Small intestine (tissue), 16 donors: ENCODE measurements at places on chromosomes 2 and 18. TPM values are rescaled to one million over a fixed set of nuclear protein-coding genes. Genes with fewer than 3 reads are reported as not detected.
A peak's percentile ranks its signal among the peaks of the same experiment; 100 is the strongest.

GRCh38 chr2:236171680-236172254, 3.6 kb upstream of the GBX2 start:
- peaks cover 22% of the 10 kb centered on the region for H3K4me1 ChIP-seq
- DNase-seq = no peak
- H3K27me3 ChIP-seq = peaks cover 33% of the 10 kb centered on the region

The LRRTM1 gene
- not detected for polyA plus RNA-seq

- no peak overlapping the region for H3K27ac ChIP-seq
- H3K36me3 ChIP-seq = no peaks in the 10 kb centered on the region
- no peaks in the 10 kb centered on the region for H3K4me1 ChIP-seq
- no peaks in the 10 kb centered on the region for H3K27me3 ChIP-seq
- H3K4me3 ChIP-seq = no peak overlapping the region
Observed at GRCh38 chr2:54808661-54809060, 85.2 kb downstream of the EML6 start.

DNA sequence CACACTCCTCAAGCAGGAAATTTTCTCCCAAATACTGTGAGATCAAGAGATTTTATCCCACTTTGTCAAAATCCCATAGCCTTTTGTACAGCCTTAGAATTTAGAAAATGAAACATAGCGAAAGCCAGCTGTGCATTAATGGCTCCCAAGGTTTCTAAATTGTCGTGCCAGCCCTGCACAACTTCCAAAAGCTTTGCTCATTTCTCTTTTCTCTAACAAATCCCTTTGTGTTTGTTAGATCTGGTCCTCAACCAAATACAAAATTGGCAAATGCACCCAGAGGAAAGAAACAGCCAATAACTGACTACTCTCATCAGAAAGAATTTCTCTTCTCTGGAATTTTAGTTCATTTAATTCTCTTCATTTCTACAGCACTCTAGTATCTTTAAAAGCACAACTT, 361.1 kb downstream of the INSIG2 start:
- no peak overlapping the region for H3K27ac ChIP-seq
- H3K4me1 ChIP-seq = no peaks in the 10 kb centered on the region
- no peak for DNase-seq
- H3K27me3 ChIP-seq = peaks cover 7% of the 10 kb centered on the region
- no peak overlapping the region for H3K4me3 ChIP-seq

DNA sequence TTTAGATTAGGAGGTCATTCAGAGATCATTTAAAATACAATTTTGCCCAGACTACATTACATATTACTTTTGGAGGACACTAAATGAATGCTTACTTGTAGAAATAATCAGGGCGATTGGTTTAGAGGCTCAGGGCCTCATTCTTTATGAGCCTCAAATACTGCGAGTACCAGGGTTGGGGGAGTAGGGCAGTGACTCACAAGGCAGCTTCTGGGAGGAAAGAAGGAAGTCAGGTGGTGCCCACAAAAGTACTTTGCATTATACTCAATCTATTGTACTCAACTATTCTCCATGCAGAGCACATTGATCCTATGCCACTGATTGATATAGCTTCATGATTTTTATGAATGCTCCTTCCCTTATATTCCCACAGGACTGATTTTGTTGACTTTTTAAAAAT, 166.9 kb downstream of the SOCS6 start:
- no peak for DNase-seq
- H3K27me3 ChIP-seq = no peaks in the 10 kb centered on the region
- no peak overlapping the region for H3K4me3 ChIP-seq
- H3K4me1 ChIP-seq = no peaks in the 10 kb centered on the region

- no peaks in the 10 kb centered on the region for H3K36me3 ChIP-seq
- no peaks in the 10 kb centered on the region for H3K4me1 ChIP-seq
- H3K27ac ChIP-seq = no peak overlapping the region
Observed at GRCh38 chr2:221145396-221145795, 426.7 kb downstream of the EPHA4 start.

GRCh38 chr2:14632133-14632936, at the start of gene LRATD1:
Gene LRATD1 (plus strand): TSS chr2:14632717. CDS start chr2:14633980, 1,263 bp downstream.
- peaks cover 43% of the 10 kb centered on the region for H3K4me1 ChIP-seq
- H3K27ac ChIP-seq = peak within 1 kb of the TSS; percentile 85
- H3K36me3 ChIP-seq = no peaks in the 10 kb centered on the region
- peak; percentile 97 for DNase-seq
- H3K27me3 ChIP-seq = no peaks in the 10 kb centered on the region

The SKA1 gene
- polyA plus RNA-seq = 7.9 TPM

The ASAP2 gene
- 10.8 TPM for polyA plus RNA-seq

DNA sequence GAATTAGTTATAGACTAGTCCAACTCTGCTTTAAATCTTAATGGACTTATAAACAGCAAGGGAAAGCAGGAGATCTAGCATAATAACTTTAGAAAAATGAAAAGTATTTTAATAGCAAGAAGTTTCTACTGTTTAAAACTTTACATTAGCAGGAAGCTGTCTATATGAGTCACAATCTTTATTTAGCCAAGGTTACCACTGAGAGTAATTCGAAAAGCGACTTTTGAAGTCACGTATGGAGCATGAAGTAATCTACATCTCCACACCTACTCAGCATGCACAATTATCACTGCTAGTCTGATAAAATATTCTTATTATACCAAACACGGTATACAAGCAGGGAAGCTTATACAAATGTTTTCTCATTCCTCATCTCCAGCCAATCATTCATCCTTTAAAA, 515.4 kb upstream of the SOX11 start:
- H3K4me3 ChIP-seq = no peak overlapping the region
- DNase-seq = no peak
- H3K27ac ChIP-seq = no peak overlapping the region
- H3K4me1 ChIP-seq = no peaks in the 10 kb centered on the region

The LYG2 gene
- polyA plus RNA-seq = 0.10 TPM

GRCh38 chr2:37205689-37206341, 9.5 kb downstream of the CEBPZOS start:
- H3K27me3 ChIP-seq = no peaks in the 10 kb centered on the region
- no peak for DNase-seq
- no peaks in the 10 kb centered on the region for H3K4me1 ChIP-seq

The PROKR1 gene
- 0.15 TPM for polyA plus RNA-seq

GRCh38 chr2:110140401-110140800, 24.8 kb upstream of the MALL start:
- no peak for DNase-seq
- no peak overlapping the region for H3K27ac ChIP-seq
- no peak overlapping the region for H3K4me3 ChIP-seq

- H3K36me3 ChIP-seq = peaks cover 9% of the 10 kb centered on the region
- no peaks in the 10 kb centered on the region for H3K4me1 ChIP-seq
- no peaks in the 10 kb centered on the region for H3K27me3 ChIP-seq
- no peak overlapping the region for H3K27ac ChIP-seq
- peak overlapping the region; percentile 6 for H3K4me3 ChIP-seq
- DNase-seq = no peak
Observed at GRCh38 chr2:74179063-74179865, 585 bp upstream of the MOB1A start.

The MATN3 gene
- polyA plus RNA-seq = not detected

DNA sequence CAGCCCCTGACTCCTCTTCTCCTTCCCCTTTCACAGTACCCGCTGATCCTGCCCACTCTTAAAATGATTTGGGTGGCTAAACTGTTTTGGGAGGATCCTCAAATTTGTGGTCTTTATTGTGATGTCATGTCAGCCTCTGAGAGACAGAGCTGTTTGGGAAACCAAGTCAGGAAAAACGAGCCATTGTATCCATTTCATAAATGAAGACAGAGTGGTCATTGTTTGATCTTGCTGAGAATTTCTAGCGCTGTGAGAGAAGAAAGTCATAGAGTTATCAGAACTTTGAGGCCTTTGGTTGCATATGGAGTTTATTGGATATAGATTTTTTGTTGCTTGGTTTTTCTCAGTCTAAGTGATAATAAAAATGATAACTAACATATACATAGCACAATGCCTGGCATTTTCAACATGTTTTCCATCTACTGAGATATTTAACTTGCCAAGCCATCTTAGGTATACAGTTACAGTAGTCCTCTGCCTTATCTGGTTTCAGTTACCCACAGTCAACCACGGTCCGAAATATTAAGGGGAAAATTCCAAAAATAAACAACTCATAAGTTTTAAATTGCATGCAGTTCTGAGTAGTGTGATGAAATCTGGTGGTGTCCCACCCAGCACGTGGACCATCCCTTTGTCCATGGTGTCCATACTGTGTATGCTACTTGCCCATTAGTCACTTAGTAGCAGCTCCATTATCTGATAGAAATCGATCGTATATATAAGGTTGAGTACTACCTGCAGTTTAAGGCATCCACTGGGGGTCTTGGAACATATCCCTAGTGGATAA, 105.0 kb upstream of the RASGRP3 start:
- no peak overlapping the region for H3K27ac ChIP-seq
- H3K27me3 ChIP-seq = no peaks in the 10 kb centered on the region
- H3K4me1 ChIP-seq = no peaks in the 10 kb centered on the region
- no peak for DNase-seq

GRCh38 chr2:180523621-180524340, 456.6 kb upstream of the UBE2E3 start:
- DNase-seq = no peak
- no peak overlapping the region for H3K27ac ChIP-seq
- peaks cover 3% of the 10 kb centered on the region for H3K4me1 ChIP-seq
- no peak overlapping the region for H3K4me3 ChIP-seq
- no peaks in the 10 kb centered on the region for H3K27me3 ChIP-seq

DNA sequence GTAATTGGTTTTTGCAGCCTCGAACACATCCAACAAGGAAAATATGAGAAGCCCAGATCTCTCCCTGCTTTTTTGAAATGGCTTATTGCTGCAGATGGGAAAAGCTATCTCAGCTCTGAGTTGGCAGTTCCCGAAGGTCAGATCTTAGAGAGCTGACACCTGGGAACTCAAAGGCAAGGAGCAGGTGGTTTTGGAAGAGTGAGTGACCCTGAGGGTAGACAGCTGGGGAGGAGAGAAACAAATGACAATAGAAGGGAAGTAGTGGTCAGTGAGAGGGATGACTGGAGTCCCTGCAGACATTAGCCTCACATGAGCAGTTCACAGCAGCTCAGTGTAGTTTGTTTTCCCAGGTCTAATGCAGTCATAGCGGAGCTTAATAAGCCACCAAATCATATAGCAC, 317.9 kb downstream of the STK39 start:
- no peaks in the 10 kb centered on the region for H3K4me1 ChIP-seq
- H3K27me3 ChIP-seq = no peaks in the 10 kb centered on the region
- DNase-seq = no peak
- H3K36me3 ChIP-seq = no peaks in the 10 kb centered on the region
- no peak overlapping the region for H3K27ac ChIP-seq
- no peak overlapping the region for H3K4me3 ChIP-seq

DNA sequence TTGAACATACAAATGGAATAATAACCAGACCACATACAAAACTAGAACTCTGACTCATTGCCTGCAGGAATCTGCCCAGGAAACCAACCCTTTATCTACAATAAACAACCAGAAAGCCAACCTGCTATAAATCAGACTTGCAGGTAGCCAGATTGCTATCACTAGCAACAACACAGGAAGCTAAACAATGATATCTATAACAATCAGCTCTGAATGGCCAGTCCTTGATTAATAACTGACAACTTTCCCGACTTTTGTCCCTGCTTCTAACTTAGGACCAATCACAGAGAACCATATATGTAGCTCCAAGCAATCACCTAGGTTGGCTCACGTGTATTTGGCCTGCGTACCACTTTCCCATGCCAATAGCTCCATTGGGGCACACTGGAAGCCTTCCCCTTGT, 470.8 kb downstream of the RIT2 start:
- H3K27me3 ChIP-seq = no peaks in the 10 kb centered on the region
- no peaks in the 10 kb centered on the region for H3K36me3 ChIP-seq
- DNase-seq = no peak
- H3K4me1 ChIP-seq = no peaks in the 10 kb centered on the region
- no peak overlapping the region for H3K27ac ChIP-seq

GRCh38 chr2:126777620-126777978, 121.1 kb upstream of the TEX51 start:
- H3K27ac ChIP-seq = no peak overlapping the region
- no peaks in the 10 kb centered on the region for H3K36me3 ChIP-seq
- H3K27me3 ChIP-seq = no peaks in the 10 kb centered on the region
- no peaks in the 10 kb centered on the region for H3K4me1 ChIP-seq

GRCh38 chr2:202109737-202110184, 36.7 kb downstream of the KIAA2012 start:
- H3K27ac ChIP-seq = no peak overlapping the region
- H3K36me3 ChIP-seq = no peaks in the 10 kb centered on the region
- H3K27me3 ChIP-seq = no peaks in the 10 kb centered on the region
- no peak overlapping the region for H3K4me3 ChIP-seq
- DNase-seq = no peak
- no peaks in the 10 kb centered on the region for H3K4me1 ChIP-seq

GRCh38 chr18:54323970-54324369, 33.7 kb downstream of the STARD6 start:
- no peak overlapping the region for H3K27ac ChIP-seq
- no peak overlapping the region for H3K4me3 ChIP-seq
- no peak for DNase-seq
- H3K4me1 ChIP-seq = no peaks in the 10 kb centered on the region
- no peaks in the 10 kb centered on the region for H3K36me3 ChIP-seq

The REG1B gene
- 3,920 TPM for polyA plus RNA-seq

- DNase-seq = no peak
- no peak overlapping the region for H3K4me3 ChIP-seq
- no peaks in the 10 kb centered on the region for H3K36me3 ChIP-seq
- no peaks in the 10 kb centered on the region for H3K27me3 ChIP-seq
Observed at GRCh38 chr18:48179001-48179400, 230.2 kb downstream of the ZBTB7C start.

- no peak for DNase-seq
- no peaks in the 10 kb centered on the region for H3K27me3 ChIP-seq
- H3K4me1 ChIP-seq = no peaks in the 10 kb centered on the region
- H3K27ac ChIP-seq = no peak overlapping the region
- H3K4me3 ChIP-seq = no peak overlapping the region
Observed at GRCh38 chr2:202965810-202966460, 48.7 kb upstream of the NBEAL1 start.

DNA sequence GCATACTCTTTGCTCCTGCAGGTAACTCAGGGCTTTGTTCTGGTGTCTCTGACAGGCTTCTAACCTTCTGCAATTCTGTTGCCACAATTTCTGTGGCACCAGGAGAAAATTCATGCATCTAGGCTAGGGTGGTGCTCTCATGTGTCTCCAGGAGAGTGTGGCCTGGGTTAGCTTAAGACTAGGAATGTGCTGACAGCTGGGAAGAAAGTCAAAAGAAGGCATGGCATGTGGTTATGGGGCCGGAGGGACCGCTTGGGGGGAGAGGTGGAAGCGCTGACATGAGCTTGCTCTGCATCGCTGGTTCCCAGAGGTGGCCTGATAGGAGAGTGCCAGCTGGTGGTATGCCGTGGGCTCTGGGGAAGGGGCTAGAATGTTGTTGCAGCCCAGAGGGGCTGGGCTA, 173.3 kb upstream of the TNP1 start:
- no peak overlapping the region for H3K4me3 ChIP-seq
- H3K36me3 ChIP-seq = no peaks in the 10 kb centered on the region
- H3K27ac ChIP-seq = no peak overlapping the region
- H3K27me3 ChIP-seq = no peaks in the 10 kb centered on the region

The TXNL4A gene
- 73.4 TPM for polyA plus RNA-seq

- no peak overlapping the region for H3K27ac ChIP-seq
- no peaks in the 10 kb centered on the region for H3K4me1 ChIP-seq
- H3K36me3 ChIP-seq = no peaks in the 10 kb centered on the region
Observed at GRCh38 chr18:38115201-38115600, 549.6 kb upstream of the CELF4 start.

GRCh38 chr18:60202708-60203107, 169.9 kb downstream of the MC4R start:
- no peaks in the 10 kb centered on the region for H3K4me1 ChIP-seq
- no peak overlapping the region for H3K27ac ChIP-seq
- DNase-seq = no peak
- H3K36me3 ChIP-seq = no peaks in the 10 kb centered on the region
- no peak overlapping the region for H3K4me3 ChIP-seq
- no peaks in the 10 kb centered on the region for H3K27me3 ChIP-seq
